Glutamatergic neuron (in vitro differentiated cells): ENCODE measurements at places on chromosomes 7 and 10. TPM values are rescaled to one million over a fixed set of nuclear protein-coding genes. Genes with fewer than 3 reads are reported as not detected.

GRCh38 chr7:21548491-21548890, 5.7 kb downstream of the DNAH11 start:
- no peak for DNase-seq

- DNase-seq = no peak
Observed at GRCh38 chr7:129149511-129149910, 5.0 kb downstream of the TSPAN33 start.

GRCh38 chr7:107591421-107591820, 11.4 kb downstream of the BCAP29 start:
- no peak for DNase-seq

The SDK1 gene
- total RNA-seq = 225 TPM

The SLC26A4 gene
- 0.34 TPM for total RNA-seq

The PAPOLB gene
- total RNA-seq = 1.2 TPM
